ENCODE measurements at places on chromosomes 2 and 18.
A peak's percentile ranks its signal among the peaks of the same experiment; 100 is the strongest.

DNA sequence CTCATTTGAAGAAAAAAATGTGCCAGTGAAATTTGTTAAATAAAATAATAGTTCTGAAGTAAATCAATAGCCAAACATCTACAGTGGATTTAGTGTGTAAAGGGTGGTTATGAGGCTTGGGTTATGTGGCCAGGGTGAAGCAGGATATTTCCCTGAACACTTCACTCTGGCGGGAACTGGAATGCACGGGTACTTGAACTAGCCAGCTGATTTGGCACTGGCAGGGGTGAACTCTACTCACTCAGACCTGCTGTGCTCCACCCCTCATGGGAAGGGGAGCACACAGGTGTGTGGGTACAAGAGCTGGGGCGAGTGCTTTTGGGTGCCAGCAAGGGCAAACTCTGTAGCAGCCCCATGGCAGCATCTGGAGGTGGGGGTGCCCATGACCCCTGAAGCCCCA lies 278.2 kb downstream of the CALCRL start:
- DNase-seq: no peak

- no peak for DNase-seq
These were observed 136.1 kb downstream of the PTGR3 start for GRCh38 chr18:75072672-75073371.

GRCh38 chr2:16487686-16488085 lies 177.9 kb downstream of the CYRIA start:
- DNase-seq: peak; percentile 44

- no peak for DNase-seq
These were observed 28.3 kb downstream of the TWSG1 start for GRCh38 chr18:9362869-9363268.

DNA sequence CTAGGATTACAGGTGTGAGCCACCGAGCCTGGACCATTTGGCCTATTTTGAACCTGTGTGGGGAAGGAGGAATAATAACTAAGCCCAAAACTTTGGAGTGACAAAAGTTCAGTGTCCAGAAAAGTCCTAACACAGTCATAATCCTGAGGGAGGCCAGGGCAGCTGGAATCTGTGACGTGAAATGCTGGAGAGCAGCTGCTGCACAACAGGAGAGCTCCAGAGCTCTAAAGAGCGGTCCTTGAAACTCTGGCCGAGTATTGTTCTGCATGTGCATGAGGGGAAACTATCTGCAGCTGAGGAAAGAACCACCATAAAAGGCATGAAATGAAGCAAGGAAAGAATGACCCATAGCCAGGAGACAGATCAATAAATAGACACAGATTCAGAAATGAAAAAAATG lies 27.8 kb downstream of the HADHA start:
- DNase-seq: no peak

GRCh38 chr2:161782615-161783014 lies 158.4 kb downstream of the SLC4A10 start:
- no peak for DNase-seq

DNA sequence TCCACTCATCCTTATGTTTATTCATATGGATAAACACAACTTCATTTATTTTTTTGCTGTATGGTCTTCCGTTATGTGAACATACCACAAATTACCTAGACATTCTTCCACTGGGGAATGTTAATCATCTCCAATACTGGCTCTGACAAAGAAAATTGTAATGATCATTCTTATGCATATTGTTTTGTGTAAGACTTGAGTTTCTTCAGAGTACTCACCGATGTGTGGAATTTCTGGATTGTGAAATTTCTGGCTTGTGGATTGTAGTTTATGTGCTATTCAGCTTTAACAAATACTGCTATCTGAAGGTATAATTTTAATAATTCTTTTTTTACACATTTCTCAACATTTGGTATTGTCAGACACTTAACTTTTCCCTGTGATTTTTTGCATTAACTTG lies 212.2 kb upstream of the THUMPD2 start:
- peak; percentile 59 for DNase-seq

- no peak for DNase-seq
These were observed 54.3 kb downstream of the RAB10 start for GRCh38 chr2:26088038-26088643.

DNA sequence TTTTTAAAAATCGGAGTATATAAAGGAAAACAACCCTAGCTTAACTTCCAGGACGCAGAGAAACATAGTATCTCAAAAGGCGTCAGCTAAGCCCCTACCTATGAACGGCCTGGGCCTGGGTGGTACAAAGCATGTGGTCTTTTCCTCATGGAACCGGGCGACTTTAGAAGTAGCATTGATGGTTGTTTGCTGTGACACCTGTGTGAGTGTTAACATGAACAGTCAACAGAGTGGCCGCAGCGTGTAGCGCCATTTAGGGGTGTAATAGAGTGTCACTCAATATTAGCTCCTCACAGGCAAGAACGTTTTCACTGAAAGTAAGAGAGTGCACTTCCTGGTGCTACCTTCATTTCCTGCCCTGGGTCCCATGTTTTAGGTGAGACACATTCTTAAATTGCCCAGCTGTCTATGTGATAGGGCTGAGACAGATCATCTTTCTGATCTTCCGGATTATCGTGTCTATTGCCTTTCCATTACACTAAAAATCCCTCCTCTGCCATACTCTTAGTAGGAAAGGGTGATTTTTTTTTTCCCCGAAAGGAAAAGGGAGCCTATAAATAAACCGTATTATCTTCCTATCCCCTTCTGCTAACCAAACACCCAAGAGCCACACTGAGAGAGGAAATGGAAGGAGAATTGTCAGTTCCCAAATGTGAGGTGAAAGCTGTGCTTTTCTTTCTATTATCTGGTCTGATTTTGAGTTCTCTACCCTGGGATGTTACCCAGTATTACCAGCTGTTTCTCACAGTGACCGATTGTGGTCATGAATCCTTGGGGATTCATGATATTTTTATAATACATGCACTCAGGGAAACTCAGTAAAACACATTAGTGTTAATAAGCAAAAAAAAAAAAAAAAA lies 1.3 kb downstream of the GORASP2 start:
- peak; percentile 79 for DNase-seq

- no peak for DNase-seq
These were observed 29.0 kb upstream of the LAPTM4A start for GRCh38 chr2:20080428-20080827.

DNA sequence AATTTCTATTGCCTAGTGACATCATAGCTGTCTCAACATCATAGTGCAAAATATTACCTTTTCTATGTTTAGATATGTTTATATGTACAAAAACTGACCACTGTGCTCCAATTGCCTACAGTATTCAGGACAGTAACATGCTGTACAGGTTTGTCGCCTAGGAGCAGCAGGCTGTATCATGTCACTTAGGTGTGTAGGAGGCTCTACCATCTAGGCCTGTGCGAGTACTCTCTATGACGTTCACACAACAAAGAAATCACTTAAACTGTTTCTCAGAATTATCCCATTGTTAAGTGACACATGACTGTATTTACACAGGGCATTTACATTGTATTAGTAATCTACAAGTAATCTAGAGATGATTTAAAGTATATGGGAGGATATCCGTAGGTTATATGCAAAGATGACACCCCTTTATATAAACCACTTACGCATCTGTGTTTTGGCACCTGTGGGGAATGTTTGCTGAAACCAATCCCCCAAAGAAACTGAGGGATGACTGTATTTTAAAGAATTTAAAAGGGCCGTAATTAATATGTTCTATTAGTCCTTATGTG lies 24.7 kb downstream of the IL1R2 start:
- no peak for DNase-seq

DNA sequence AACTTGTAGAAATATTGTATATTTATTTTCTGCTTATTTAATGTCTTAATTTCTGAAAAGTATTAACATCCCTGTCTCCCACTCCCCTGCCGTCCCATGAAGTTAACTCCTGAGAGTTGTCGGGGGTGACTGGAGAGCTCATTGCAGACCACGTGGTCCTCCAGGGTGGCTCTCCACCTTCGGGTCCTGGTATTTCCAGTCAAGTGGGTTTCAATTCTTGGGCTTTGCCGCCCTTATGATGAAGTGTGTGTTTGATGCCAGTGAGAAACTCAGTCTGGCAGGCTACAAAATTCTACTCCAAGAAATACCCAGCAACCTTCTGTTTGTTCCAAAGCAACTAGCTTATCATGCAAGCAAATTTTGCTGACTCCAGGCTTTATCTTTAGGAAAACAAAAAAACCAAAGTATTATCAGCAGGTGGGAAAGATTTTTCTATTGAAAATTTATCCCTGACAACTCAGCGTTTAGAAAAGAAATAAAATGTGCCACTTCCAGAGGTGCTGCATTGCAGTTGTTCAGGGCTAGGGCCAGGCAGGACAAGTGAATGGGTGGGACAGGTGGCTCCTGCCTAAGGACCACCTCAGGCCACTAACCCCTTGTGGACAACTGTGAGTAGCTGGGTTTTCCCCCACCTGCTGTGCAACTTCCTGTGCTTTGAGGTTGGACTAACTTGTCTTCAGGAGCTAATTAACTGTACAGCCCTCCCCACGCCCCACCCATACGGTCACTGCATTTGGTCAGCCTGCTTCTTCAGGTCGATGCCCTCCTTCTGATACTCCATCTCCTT lies 46.6 kb downstream of the BCL2L11 start:
- DNase-seq: no peak

- DNase-seq: no peak
These were observed 415.7 kb upstream of the FIGN start for GRCh38 chr2:164151522-164151921.

DNA sequence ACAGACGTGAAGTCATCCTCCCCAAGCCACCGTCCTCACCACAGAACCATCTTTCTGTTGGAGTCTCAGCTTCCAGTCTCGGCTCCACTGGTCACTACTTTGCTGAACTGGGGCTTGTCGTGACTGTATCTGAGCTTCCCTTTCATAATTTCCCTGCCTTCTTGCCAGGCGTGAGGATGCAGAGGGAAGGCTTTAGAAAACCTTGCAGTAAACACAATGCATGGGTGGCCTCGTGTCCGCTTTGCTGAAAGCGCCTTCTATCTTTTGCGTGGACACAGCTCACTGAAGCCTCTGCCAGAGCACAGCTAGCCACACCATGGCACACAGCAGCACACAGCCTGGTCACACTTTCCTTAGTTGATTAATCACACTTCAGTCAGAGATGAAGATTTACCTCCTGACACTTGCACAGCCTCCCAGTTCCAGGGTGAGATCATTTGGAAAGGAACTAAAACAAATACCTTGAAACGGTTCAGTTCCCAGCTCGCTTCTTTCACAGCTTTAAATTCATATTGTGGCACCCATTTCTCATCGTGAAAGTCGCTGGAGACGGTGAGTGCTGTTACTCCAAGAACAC lies 2.8 kb upstream of the GPR45 start:
- DNase-seq: peak; percentile 95

DNA sequence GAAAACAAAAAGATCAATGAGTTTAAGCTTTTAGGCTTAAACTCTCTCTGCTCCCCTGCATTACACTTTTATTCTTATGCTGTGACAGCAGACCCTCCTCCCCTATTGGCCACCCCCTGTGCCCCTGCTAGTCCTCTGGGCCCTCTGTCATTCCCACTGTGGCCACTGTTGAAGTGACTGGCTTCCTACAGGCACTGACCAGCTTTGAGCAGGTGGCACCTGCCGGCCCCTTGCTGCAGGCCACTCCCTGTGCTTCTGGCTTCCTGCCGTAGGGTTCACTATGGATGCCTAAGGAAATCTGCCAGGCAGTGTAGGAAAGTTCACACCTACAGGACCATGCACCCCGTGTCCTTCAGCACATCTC lies 156.5 kb upstream of the L3MBTL4 start:
- no peak for DNase-seq

DNA sequence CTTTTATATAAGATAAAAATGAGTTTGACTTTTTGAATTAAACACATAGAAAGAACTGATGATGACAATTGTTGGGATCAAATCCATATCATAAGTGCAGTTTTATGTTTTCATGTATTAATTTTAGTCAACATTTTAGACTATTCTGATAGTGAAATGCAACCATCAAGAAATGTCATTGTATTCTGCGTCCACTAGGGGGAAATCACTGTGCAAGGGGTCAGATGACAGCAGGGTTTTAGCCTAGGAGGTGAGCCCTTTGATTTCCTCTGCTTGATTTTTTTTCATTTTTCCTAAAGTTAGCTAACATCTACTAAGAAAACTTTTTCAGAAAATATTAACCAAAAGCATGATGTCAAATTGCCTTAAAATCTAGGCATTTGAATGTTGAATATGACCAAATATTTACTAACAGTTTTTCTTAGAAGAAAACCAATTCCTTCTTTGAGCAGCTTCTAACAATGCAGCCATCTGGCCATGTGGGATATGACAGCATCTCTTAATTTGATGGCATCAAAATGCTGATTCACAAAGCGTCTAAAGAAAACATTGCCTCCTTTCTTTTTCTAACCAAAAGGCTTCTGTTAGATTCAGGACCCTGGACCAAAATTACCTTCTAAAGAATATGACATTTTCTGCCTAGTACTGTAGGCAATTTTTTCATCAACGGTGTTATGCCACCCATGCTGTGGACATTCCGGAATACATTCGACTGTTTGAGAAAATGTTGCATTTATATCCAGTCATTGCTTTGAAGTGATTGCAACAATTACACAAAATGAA lies 141.5 kb downstream of the SPHKAP start:
- DNase-seq: peak; percentile 44

- no peak for DNase-seq
These were observed 13.0 kb downstream of the ZNF236 start for GRCh38 chr18:76835380-76835779.

DNA sequence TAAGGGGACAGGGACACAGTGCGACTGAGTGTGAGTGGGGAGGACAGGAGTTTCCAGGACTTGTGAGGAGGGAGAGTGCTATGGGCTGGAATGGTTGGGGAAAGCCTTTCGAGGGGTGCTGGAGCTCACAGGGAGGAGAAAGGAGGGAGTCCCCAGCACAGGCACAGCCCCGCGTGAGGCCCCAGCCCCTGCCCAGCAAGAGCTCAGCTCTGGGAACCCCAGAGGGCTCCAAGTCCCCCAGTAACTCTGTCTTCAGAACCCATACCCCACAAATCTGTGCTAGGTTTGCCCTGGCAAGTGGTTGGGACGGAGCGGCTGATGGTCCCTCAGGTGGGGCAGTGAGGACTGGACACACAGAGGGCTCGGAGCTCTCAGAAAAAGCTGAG lies 75.4 kb downstream of the SFXN5 start:
- no peak for DNase-seq

GRCh38 chr2:8623958-8624591 lies 57.8 kb upstream of the ID2 start:
- peak; percentile 65 for DNase-seq

GRCh38 chr2:60707750-60708371 lies 48.2 kb upstream of the PAPOLG start:
- DNase-seq: peak; percentile 46

- no peak for DNase-seq
These were observed 8.9 kb upstream of the GALNT1 start for GRCh38 chr18:35572644-35573043.

GRCh38 chr2:128362889-128363228 lies 44.2 kb upstream of the HS6ST1 start:
- peak; percentile 72 for DNase-seq

DNA sequence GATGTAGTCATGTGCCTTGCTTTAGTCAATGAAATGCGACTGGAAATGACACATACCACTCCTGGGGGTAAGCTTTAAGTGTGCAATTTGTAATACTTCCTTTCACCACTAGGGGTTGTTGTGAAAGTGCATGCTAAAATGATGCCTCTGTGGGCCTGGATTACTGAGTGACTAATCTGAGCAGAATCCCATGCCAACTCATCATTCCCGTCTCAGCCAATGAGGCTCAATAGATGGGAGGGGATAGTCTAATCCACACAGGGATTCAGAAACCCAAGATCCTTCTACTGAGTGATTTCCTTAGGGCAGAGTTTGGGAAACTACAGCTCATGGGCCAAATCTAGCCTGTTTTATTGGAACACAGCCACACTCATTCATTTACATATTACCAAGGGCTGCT lies 54.0 kb downstream of the HRH4 start:
- peak; percentile 87 for DNase-seq

- no peak for DNase-seq
These were observed 36.1 kb upstream of the ZNF532 start for GRCh38 chr18:58828399-58829121.
